ENCODE measurements at places on chromosomes 5 and 9.
A peak's percentile ranks its signal among the peaks of the same experiment; 100 is the strongest.

- DNase-seq, result no peak
Measured at GRCh38 chr9:126626127-126626925, 12.6 kb downstream of the LMX1B start.

- no peak for DNase-seq
Measured at GRCh38 chr9:120894321-120895148, 17.5 kb upstream of the PHF19 start.

DNA sequence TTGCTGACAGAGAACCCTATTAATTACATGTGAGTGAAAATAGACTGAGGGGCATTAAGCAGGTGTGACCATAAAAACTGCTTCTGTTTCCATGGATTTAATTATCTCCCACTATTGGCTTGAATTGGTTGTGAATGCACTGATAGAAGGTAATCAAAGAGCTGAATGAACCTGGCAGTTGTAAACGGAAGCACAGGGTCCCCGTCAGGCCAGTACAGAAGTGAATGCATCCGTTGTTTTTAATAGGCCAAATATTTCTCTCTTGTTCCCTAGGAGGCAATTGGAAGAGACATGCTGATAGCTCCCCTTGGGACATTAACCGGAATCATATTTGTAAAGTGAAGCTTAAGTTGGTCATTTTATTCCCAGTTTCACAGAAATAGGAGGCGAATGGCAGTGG lies 147.0 kb downstream of the CAVIN4 start:
- DNase-seq, result no peak

GRCh38 chr5:60519372-60519771 lies 180.6 kb downstream of the DEPDC1B start:
- DNase-seq, result no peak

GRCh38 chr5:154544646-154545045 lies 66.6 kb upstream of the HAND1 start:
- DNase-seq, result no peak

DNA sequence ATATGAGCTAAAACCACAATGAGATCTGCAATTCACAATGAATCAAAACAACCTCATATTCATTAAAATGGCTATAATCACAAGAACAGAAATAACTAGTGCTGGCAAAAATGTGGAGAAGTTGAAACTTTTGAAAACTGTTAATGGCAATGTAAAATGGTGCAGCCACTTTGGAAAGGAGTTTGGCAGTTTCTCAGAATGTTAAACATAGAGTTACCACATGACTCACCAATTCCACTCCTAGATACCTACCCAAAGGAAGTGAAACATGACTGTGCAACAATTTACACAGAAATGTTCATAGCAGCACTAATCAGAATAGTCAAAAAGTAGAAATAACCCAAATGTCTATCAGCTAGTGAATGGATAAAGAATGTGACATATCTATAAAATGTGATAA lies 862.2 kb downstream of the DTWD2 start:
- DNase-seq, result no peak

- DNase-seq, result no peak
Measured at GRCh38 chr9:116843863-116844620, 156.9 kb downstream of the TRIM32 start.

DNA sequence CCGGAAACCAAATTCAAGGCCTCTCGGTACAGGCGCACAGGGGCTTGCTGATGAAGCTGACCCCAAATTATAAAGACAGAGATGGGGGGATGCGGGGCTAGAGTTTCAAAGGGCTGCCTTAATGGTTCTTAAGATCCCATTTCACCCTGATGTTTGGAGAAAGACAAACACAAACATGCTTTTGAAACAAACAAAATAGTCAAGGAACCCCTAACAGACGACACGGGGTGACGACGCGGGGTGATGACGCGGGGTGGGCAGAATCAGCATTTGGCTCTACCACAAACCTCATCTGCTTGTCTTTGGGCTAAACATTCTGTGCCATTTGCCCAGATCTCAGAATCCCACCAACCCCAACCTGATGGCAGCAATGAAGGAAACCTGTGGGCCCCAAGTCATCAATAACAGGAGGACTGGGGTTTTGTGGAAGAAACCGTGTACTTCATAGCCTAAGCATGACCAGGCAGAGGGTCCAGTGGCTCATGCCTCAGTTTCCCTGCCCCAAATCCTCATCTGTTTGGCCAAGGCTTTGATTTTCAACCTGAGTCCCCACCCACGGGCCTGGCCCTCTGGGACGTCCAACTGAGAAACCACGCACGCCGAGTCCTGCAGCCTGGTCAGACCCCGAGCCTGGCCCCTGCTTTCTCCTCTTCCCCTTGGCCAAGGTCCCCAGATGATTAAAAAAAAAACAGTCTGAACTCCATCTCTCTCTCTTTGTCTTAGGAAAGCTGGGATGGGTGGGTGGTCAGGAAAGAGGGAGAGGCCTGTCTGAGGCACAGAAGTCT lies 148.5 kb downstream of the COL23A1 start:
- no peak for DNase-seq

DNA sequence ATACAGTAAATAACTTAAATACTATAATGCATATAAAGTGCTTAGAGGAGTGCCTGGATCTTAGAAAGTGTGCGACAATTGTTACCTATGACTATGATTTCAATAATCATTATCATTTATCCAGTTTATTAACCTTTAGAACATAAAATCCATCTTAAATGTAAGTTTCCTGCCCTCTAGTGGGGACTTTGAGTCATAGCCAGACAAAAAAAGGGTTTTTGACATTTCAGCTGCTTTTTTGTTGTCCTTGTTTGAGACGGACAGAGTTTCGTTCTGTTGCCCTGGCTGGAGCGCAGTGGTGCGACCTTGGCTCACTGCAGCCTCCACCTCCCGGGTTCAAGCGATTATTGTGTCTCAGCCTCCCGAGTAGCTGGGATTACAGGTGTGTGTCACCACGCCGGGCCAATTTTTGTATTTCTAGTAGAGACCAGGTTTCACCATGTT lies 9.7 kb upstream of the C9orf152 start:
- peak; percentile 45 for DNase-seq

- no peak for DNase-seq
Measured at GRCh38 chr5:108727236-108727650, 20.5 kb upstream of the FER start.

DNA sequence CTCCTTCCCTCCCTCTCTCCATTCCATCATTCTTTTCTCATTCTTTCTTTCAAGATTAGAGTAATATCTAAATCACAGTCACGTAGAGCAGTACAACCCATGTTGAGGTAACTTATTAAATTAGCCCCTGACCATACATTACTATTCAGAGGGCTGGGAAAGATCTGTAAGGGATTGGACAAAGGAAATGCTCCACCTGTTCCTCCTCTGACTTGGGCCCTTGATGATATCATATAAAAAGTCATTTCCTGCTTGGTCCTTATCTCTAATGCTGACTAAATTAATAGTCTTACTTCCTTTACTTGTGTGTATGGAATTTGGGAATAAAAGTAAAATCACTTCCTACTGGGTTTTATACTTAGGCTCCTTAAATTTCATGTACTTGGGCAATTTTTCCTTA lies 40.8 kb downstream of the SNX18 start:
- no peak for DNase-seq

- DNase-seq, result no peak
Measured at GRCh38 chr5:139924294-139925215, 118.5 kb downstream of the NRG2 start.

DNA sequence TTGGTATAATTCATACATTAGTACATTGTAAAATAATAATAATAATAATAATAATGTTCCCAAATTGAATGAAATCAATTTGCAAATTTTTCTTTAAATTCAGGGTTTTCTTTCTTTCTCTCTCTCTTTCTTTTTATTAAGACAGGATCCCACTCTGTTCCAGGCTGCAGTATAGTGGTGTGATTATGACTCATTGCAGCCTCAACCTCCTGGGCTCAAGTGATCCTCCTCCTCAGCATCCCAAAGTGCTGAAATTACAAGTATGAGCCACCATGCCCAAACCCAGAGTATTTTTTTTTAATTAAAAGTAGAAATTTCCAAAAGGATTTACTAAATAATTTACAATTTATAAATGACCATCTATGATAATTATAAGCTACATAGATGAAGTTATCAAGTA lies 117.7 kb downstream of the HOMER1 start:
- no peak for DNase-seq

DNA sequence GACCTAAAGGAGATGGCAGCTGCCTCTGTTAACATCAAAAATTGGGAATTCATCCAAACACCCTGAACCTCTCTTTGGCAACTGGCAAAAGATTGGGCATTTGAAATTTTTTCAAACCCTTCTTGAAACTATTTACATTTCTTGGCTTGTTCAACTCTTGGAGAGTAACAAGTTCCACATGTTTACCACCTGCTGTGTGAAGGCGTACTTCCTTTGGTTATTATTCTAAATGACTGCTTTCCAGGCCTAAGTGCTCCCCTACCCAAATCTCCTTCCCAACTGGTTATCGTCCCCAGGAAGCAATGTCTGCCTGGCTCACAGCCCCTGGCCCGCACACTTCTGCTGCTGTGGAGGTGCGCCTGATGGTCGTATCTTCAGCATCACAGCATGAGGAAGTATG lies 422.7 kb downstream of the DMAC1 start:
- DNase-seq, result no peak

- DNase-seq, result no peak
Measured at GRCh38 chr5:17001428-17001827, 65.3 kb upstream of the MYO10 start.

DNA sequence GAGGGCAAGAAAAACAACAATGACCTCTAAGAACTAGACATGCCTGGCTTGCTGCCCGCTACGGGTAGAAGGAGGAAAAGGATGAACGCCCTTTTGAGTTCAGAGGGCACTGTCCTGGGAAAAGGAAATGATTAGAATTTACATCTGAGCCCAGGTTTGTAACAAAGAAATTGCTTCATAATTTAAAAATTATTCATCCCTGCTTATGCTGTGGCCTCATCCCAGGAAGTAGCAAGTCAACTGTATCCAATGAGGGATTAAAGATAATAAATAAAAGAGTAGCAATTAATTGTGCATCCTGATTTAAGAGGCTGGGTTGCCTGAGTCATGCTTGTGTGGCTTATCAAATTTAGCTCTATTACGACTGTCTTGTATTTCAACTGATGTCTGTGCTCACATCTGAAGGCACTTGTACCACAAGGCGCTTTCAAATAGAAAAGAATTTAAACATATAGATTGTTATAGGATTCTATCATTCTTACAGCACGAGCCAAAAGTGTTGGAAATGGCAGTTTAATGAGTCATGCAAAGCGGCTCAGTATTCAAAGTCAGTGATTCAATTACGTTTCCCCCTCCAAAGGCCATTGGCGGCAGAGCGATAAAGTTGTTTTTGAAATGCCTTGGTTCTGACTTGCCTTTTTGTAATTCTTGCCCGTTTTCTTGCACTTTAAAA lies 40.0 kb upstream of the DMRT1 start:
- DNase-seq, result no peak

DNA sequence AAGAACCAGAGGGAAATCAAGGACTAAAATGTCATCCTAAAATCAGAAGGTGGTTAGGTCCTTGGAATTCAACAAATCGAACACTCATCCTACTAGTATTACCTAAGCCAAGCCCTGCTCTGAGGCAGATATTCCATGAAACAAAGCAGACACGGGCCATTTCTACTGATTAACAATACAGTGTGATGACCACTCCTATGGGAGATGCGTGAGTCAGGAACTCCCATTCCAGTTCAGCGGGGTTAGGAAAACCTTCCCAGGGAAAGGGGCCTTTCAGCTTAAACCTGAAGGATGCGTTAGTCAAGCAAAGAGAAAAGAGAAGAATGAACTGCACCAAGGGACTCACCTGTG lies 117.8 kb upstream of the LHFPL2 start:
- DNase-seq, result no peak

DNA sequence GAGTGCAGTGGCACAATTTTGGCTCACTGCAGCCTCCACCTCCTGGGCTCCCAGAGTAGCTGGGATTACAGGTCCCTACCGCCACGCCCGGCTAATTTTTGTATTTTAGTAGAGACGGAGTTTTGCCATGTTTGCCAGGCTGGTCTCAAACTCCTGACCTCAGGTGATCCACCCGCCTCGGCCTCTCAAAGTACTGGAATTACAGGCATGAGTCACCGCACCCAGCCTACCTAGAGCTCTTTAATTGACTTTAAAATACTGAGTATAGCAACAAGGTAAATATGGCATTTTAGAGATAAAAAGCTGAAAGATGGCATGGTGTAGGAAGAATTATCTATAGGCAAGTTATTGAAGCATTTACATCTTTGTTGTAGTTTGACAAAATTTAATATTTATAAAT lies 21.0 kb downstream of the APC start:
- no peak for DNase-seq

- no peak for DNase-seq
Measured at GRCh38 chr5:131022811-131023497, 142.1 kb downstream of the HINT1 start.

GRCh38 chr5:72561148-72561972 lies 54.1 kb upstream of the ZNF366 start:
- no peak for DNase-seq

DNA sequence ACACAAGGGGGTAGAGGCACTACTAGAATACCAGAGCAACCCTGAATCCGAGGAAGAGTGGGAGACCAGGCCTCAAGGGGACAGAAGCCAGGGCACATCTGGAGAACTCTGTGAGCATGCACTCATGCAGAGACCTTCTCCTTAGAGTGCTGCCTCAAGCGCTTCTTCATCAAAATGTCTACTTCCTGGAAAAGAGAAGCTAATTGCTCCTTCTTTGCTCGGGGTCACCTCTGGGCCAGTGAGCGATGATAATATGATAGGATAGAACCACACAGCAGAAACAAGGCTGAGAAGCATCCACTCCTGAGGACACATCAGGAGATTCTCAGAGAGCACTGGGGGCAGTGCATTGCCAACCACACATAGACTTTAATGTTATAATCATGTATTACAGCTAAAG lies 23.7 kb upstream of the LMNB1 start:
- DNase-seq, result no peak

DNA sequence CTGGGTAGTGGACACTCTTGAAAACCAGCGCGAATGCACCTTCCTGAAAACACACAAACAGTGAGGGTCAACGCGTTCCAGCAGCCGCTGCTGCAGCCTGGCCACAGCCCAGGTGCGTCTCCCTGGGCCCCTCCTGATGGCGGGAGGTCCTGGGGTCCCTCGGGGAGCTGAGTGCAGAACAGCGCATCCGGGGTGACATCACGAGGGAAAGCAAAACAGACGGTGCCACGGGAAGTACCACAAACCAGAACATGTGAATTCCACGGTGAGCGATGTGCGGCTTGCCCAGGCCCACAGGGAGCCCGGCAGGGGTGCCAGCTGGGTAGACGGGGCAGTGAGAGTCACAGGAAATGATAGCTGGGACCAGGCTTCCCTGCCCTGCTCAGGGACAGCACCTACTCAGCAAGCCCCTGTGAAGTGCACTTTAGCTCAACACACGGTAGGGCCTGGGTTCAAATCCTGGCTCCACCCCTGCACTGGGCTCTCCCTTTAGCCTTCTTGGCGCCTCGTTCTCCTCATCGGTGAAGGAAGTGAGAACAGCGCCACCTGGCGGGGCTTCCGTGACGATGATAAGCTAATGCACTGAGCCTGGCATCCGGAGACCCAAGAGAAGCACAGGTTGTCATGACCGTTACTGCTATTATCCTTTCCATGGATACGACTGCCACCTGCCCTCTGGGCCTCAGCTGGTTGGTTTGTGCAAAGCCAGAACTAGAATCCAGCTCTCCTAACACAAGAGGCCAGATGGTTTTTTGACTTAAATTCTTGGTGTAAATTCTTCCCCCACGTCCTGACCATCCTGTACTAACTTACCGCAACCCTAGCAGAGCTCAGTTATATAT lies 24.6 kb downstream of the GFPT2 start:
- DNase-seq, result peak; percentile 85
